ENCODE measurements at places on chromosomes 1 and 21.

- DNase-seq = no peak
Measured at GRCh38 chr1:23673086-23673813, 18.4 kb upstream of the RPL11 start.

GRCh38 chr1:82465024-82465423, 664.3 kb downstream of the ADGRL2 start:
- DNase-seq = no peak

GRCh38 chr1:246680696-246681130, 43.5 kb upstream of the SCCPDH start:
- DNase-seq = no peak

- peak; percentile 56 for DNase-seq
Measured at GRCh38 chr1:47710329-47711071, 272.7 kb downstream of the FOXD2 start.

- DNase-seq = no peak
Measured at GRCh38 chr1:109845658-109846057, 65.0 kb upstream of the CSF1 start.

- DNase-seq = no peak
Measured at GRCh38 chr1:204093421-204093717, 20.5 kb downstream of the SOX13 start.

GRCh38 chr21:15514073-15514946, 215.5 kb upstream of the USP25 start:
- no peak for DNase-seq

GRCh38 chr1:180182643-180183311, 28.1 kb downstream of the QSOX1 start:
- DNase-seq = no peak

- DNase-seq = no peak
Measured at GRCh38 chr1:17653728-17654351, 101.3 kb upstream of the ACTL8 start.

- no peak for DNase-seq
Measured at GRCh38 chr1:178723546-178723945, 1.5 kb upstream of the RALGPS2 start.

DNA sequence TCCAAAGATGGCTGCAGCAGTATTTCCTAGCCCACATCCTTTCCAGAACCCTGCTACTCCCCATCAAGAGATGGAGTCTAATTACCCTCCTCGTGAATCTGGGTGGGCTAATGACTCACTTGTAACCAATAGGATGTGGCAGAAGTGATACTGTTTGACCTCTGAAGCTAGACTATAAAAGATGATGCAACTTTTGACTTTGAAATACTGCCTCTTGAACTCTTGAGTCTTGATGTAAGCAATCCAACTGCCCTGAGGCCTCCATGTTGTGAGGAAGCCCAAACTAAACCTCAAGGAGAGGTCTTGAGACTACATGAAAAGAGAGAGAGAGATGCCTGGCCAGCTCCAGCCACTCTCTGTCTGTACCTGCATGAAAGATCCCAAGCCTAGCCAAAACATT, 29.5 kb downstream of the LMO4 start:
- DNase-seq = no peak

DNA sequence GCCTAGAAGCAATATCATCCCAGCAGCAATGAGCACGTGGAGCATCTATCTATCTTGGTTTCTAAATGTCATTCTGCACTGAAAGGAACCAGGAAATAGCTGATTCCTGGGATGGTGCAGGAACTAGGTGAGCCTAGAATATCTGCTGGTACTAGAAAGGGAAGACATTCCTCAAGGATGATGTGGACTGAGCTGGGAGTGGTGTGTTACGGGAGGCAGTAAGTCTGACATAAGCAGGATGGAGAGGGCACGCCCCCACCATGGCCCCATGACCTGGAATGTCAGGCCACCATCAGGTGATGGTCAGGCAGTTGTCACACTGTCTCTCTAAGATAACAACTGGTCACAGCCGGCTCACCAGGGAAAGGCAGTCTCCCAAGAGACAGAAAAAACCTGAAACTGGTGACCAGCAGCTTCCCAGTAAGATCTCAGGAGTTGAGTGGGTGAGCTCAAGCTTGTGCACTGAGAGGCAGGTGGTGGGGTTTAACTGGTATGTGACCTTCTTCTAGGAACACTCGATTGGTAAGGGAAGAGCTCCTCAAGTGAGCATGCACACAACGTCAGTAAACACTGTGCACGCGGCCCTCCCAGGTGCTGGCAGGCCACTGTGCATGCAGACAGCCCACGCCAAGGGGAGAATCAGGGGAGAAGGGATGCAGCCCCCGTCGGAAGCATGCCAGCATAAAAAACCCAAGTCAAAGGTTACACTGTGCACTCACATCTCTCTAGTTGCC, 148.7 kb downstream of the ADSS2 start:
- DNase-seq = no peak

DNA sequence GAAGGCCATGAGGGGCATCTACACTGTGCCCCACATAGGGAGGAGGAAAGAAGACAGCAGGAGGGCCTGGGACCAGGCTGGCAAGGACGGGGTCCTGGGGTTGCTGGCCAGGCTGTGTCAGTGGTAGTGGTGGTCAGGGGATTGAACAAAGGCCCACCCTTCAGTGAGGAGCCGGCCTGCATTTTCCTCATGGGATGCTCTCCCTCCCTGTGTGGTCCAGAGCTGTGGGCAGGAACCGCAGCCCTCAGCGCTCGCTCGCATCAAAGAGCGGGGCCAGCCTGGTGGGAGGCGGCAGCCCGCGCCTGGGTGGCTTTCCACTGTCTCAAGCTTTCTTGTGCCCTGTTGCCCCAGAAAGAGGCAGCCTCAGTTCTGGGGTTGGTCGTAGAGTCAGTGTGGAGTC, 24.8 kb downstream of the LHX4 start:
- DNase-seq = no peak

DNA sequence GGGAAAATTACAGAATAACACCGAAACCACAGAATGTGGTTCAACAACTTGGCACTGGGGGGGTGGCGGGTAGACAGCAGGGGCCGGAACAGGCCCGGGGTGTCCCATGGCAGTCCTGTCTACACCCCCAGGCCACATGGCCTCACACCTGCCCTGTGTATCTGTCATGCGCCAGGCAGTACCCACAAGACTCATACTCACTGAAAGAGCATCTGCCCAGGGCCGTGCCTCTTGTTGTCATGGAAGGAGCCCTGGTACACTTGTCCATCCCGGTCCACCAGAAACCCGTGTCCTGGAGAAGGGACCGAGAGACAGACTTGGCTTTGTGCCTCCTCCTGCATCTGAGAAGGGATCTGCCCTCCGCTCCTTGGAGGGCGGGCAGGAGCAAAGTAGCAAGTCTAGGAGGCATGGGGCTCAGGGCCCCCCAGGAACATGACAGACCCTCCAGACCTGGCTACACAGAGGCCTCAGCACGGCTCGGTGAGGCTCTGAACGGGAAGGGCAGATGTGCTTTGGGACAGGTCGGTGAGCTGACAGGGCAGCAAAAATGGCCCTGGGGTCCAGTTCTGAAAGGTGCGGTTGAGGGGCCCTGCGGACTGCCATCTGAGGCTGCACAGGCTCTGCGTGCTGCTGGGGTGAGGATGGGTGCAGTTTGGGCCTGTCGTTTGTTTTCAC, 5.6 kb downstream of the MORN1 start:
- no peak for DNase-seq

DNA sequence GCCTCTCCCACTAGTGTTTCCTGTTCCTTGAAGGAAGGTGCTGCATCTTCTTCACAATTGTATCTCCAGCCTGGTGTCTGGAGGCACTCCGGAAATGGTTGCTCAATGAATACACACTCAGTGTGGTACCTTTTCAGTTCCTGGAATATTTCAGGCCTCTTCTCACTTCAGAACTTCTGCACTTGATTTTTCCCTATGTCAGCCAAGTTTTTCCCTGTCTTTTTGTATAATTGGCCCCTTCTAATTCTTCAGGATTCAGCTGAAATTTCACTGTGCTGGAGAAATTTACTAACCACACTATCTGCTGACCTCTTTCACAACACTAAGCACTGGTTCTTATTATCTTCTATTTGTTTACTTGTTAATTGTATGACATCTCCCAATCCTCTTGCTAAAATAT, 61.2 kb upstream of the MAP10 start:
- DNase-seq = no peak

GRCh38 chr1:48793863-48794262, 17.2 kb upstream of the BEND5 start:
- no peak for DNase-seq

DNA sequence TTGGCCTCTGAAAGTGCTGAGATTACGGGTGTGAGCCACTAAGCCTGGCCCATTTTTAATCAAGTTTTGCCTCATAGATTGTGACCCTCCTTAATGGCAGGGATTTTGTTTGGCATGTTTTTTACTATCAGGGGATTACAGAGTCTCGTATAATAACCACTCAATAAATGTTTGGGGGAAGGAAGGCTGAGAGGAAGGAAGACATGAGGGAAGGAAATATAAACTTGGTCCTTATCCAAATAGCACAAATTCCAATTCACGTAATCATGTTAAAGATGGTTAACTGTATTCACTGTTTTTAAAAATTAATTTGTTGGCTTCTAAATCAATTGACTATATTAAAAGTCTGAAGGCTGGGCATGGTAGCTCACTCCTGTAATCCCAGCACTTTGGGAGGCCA, 30.9 kb upstream of the SERTAD4 start:
- DNase-seq = no peak

- DNase-seq = peak; percentile 32
Measured at GRCh38 chr21:33587792-33588484, 546 bp downstream of the DONSON start.

- DNase-seq = no peak
Measured at GRCh38 chr1:39489567-39490239, 1.7 kb upstream of the BMP8A start.

DNA sequence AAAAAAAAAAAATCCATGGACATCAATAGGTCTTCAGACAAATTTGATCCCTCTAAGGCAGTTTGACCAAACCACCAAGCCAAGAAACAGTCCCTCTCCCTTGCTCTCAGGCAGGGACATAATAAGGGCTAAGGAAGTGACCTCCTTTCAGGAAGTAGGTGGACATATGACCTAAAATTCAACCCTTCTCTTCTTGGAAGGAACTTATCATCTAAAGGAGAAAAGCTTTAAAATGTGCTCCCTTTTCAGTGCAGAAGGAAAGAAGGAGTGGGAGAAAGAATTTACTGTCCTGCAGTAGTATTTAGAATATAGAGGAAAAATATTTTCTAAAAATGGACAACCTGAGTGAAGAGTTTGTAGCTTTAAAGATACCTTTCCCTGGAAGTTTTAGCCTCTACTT, 118.1 kb downstream of the DTL start:
- no peak for DNase-seq

GRCh38 chr1:109850194-109850593, 60.5 kb upstream of the CSF1 start:
- DNase-seq = no peak

DNA sequence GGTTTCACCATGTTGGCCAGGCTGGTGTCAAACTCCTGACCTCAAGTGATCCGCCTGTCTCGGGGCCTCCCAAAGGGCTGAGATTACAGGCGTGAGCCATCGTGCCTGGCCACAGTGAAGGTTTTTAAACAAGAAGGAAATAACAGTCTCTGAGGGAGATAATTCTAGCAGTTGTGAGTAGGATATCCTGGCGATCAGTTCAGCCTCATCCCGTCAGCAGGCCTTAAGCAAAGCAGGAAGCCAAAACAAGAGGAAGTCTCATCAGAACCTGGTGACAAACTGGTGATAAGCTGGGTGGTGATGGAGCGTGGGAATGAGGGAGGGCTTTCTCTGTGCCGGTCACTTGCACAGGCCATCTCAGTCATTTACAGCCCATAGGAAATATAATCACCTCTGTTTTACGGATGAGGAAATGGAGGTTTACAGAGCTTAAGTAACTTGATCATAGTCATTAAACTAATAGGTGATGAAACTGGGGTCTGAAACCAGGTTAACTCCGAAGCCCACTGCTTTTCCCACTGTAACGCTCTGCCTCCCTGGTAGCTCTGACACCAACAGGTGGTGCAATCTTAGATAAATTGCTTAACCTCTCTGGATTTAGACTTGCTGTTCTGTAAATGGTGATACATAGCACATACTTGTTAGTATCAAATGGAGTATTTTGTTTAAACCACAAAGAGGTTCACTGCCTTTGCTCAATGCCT, 40.8 kb upstream of the A3GALT2 start:
- DNase-seq = peak; percentile 76

DNA sequence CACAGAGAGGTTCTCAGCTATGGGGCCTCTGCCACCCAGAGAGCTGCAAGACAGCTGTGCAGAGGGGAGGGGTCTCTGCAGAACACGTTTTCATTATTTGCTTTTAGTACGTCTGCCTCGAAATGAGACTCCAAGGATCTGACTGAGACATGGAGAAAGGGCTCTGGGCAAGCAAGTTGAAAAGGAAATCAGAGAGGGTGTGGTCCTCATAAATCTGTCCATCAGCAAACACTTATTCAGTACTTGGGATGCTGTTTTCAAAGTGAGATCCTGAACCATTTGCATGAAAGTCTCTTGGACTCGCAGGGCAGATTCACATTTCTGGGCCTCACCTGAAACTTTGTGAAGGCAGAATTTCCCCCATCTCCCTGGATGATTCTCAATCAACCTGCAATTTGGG, 197.4 kb upstream of the GALNT2 start:
- DNase-seq = no peak

DNA sequence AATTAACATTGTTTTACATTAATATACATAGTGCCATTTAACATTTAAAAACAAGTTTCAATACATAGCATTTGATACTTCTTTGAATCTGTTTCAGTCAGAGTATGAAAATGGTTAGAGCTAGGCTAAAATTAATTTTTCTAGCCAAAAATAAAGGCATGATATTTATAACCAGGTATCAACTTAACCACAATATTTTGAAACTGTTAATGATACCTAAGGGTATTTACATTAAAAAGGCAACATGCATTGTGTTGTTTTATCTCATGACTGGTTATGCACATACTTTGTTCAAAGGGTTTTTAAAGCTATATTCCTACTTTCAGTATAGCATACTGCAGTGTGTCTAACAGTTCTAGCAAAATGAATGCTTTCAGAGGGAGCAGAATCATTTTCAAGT, 130.0 kb downstream of the HS2ST1 start:
- DNase-seq = no peak

- DNase-seq = no peak
Measured at GRCh38 chr1:233863901-233864545, 40.5 kb upstream of the SLC35F3 start.

DNA sequence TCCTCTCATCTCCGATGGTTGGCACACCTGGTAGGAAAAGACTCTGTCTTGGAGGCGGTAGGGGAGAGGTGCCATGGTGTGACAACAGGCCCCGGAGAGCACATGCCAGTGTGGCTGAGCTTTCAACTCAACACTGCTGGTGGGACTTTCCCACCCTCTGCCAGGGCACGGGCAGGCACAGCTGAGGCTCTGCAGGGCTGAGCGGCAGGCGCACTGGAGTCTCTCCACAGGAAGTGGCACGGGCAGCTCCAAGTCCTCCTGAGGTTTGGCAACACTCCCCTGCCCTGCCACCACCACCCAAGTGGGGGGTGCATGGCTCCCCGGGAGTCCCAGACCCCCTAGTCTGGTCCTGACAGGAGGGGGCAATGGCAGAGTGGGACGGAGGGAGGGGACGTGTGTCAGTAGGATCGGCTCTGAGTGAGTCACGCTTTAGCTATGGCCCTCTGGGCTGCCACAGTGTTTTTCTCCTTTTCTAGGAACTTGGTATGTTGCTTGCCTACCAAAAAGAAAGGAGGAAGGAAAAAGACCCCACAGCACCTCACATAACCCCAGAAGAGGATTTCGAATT, 27.3 kb upstream of the EVA1B start:
- no peak for DNase-seq

GRCh38 chr1:59926381-59927123, at the start of gene CYP2J2:
Gene CYP2J2 (minus strand): TSS chr1:59926773. CDS start chr1:59926746, 27 bp downstream.
- DNase-seq = no peak

GRCh38 chr21:15495965-15496364, 233.8 kb upstream of the USP25 start:
- no peak for DNase-seq
